ENCODE measurements at places on chromosomes 11 and 22. TPM values are rescaled to one million over a fixed set of nuclear protein-coding genes. Genes with fewer than 3 reads are reported as not detected.

DNA sequence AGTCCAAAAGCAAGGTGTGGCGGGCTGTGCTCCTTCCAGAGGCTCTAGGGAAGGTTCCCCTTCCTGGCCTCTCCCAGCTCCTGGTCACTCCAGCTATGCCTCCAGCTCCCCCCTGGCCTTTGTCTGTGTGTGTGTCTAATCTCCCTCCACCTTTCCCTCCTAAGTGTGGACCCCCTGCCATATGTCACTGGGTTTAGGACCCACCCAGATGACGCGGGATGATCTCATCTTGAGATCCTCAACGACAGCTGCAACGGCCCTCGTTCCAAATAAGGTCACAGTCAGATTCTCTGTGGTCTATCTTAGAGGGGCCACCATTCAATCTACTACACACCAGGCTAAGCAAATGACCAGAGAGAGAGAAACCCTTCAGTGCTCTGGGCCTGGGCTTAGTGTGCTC lies 107.9 kb downstream of the ARHGAP8 start:
- no peak for DNase-seq

Gene MAP6
- 1.5 TPM for total RNA-seq

GRCh38 chr22:25829237-25829636 lies 87.2 kb downstream of the MYO18B start:
- DNase-seq = no peak

DNA sequence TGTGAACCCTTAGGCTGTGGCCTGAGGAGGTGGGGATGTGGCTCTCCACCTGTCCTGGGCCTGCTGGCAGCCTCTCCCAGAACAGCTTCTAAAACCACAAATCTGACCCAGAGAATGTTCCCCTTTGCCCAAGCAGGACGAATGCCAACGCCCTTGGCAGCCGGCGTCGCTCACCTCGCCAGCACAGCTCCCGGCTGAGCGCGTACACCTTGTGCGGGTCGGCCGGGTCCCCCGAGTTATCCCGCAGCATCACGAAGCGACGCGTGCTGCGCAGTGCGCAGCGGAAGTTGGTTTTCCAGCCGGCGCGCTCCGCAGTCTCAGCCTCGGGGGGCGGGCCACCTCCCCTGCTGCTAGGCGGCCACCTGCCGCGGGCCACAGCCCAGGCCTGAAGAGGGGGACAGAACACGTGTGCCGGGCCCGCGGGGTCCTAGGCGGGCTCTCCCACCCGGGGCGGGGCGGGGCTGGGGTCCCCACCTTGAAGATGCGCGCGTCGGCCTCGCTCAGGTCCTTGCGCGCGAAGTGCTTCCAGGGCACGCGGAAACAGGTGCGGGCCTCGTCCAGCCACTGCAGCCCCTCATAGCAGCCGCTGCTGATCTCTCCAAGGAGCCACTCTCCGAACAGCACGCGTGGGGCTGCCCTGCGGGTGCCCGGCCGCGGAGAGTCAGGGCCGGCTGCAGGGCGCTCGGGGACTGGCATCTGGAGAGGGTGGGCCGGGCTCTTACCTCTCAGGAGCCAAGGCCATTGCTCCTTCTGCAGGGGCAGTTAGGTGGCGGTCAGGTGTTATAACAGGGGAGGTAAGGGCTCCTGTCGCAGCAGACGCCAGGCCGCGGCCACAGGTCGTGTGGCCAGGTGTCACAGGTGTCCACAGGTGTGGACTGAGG lies 887 bp downstream of the IRF7 start:
- no peak for DNase-seq

Gene SYT7
- total RNA-seq = 1.3 TPM

Gene ROBO4
- 605 TPM for total RNA-seq

Gene ZNF214
- 0.44 TPM for total RNA-seq

GRCh38 chr11:132992838-132993631 lies 539.3 kb downstream of the OPCML start:
- DNase-seq = no peak

- DNase-seq = no peak
Measured at GRCh38 chr11:88619656-88620385, 282.3 kb upstream of the CTSC start.

DNA sequence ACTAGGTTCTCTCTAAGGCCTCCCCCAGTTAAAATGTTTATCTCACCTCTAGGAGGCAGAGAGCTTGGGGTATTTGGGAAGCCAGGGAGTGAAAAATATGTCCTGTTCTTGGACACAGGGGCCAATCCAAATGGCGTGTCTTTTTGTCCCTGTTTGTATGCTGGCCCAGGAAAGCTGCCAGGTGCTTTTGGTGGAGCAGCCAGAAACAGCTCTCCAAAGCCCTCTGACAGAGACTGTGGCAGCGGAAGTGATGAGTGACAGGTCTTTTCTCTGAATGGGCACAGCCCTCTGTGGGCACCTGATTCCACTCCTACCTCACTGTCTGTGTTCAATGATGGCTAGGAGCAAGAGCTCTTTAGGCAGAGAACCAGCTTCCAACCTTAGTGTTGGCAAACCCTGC lies 106.4 kb upstream of the KIRREL3 start:
- no peak for DNase-seq

- DNase-seq = no peak
Measured at GRCh38 chr22:46172522-46173110, 22.3 kb downstream of the PPARA start.

- no peak for DNase-seq
Measured at GRCh38 chr11:64585150-64585549, 5.9 kb upstream of the SLC22A12 start.

DNA sequence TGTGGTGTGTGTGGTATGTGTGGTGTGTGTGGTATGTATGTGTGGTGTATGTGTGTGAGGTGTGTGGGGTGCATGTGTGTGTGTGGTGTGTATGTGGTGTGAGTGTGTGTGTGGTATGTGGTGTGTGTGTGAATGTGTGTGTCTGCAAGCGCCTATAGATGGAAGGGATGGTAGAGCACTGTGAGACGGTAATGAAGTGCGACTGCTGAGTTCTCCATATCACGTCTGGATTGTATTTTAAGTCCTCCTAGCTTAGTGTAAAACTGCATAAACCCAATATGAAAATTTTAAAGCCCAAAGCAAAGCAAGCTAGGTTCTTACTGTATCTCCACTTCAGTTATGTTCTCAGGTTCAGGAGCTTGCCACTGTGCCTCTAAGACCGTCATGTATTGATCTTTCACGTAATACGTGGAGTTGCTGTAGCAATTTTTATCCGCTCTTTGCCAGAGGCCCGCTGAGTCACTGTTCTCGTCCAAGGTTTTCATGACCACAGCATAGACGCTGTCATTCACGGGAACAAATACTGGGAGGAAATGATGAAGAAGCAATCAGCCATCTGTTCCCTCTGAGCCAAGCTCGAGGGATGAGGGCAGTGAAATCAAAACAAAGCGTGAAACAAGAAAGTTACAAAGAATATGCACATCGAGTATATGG lies 5.5 kb downstream of the PLET1 start:
- DNase-seq = peak; percentile 55

DNA sequence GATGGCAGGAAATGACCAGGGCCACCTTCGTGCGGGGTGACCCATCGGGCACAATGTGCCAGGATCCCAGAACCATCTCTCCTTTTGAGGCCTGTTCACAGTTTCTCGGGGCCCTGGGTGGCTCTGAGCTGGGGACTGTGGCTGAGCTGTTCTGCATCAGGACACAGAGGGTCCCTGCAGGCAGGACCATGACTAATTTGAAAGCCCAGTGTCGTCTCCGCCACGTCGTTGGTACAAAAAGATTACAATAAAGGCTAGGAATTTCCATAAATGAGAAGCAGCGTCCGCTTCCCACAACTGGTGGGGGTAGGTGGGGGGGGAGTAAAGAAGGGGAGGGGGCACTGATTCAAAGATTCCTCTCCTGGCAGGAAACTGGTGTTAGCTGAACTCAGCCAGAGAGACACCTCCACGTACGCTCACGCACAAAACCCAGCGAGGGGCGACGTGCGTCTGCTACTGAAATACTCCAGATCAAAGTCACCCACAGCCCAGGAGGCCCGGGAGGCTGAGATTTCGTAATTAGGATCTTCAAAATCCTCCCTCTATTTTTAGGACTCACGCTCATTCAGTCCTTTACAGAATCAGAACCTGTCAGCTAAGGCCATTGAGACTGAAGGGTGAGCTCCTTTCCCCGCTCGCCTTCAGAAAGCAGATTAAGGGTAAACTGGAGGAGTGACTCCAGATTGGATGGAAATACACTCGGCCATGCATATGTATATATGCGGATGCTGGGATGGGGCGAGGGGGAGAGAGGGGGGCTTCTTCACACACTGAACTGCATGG lies 11.0 kb downstream of the MN1 start:
- DNase-seq = no peak

- no peak for DNase-seq
Measured at GRCh38 chr22:42277988-42278776, 7.7 kb upstream of the TCF20 start.

Gene MS4A7
- not detected for total RNA-seq

Gene SPTBN2
- total RNA-seq = 47.7 TPM

Gene ANO1
- total RNA-seq = 3.0 TPM

DNA sequence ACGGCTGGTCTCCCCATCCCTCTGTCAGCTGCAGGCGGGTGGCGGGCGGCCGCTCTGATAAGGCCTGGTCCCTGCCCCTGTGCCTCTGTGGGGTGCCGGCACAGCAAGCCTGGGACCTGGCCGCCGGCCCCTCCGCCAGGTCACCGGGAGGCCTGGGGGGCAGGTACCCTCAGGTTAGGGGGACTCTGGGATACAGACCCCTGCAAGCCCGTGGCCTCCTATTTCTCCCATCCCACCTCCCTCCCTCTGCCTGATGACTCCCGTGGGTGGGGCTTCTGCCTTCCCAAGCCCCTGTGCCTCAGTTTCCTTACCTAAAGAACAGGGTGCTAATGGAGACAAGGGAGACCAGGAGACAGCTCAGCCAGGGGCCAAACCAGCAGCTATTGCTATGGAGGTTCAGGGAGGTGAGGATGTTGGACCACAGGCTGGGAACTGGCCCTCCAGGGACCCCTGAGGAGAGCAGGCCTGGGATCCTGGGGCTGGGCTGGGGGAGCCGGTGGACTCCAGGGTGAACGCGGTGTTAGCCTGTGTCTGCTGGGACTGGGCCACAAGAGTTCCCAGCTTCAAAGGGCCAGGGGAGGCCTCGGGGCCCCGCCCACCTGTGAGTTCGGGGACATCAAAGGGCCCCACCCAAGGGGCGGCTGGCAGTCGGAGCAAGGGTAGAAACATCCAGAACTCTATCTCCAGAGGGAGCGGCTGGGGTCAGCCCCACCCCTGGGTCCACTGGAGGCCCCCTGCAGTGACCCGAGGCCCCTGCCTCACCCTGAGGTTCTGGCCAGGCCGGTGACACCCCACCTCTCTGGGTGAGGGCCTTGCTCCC lies 32.0 kb upstream of the TH start:
- DNase-seq = no peak

DNA sequence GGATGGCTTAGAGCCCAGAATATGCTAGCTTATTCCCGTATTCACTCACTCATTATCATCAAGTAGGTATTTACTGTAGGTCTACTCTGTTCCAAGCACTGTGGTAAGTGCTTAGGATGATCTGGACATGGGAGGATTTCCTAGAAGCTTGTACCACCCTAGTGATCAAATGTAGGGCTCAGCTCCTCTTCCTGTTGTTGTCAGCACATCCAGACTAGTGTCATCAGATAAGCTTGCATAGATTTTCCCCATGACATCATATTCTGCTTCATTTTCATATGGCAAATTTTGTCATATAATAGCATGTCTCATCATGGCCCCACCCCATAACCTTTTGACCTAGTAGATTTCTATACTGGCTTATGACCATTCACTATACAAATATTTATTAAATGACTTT lies 19.3 kb upstream of the NUCB2 start:
- DNase-seq = no peak

- no peak for DNase-seq
Measured at GRCh38 chr11:32939046-32939445, 46.4 kb downstream of the QSER1 start.

DNA sequence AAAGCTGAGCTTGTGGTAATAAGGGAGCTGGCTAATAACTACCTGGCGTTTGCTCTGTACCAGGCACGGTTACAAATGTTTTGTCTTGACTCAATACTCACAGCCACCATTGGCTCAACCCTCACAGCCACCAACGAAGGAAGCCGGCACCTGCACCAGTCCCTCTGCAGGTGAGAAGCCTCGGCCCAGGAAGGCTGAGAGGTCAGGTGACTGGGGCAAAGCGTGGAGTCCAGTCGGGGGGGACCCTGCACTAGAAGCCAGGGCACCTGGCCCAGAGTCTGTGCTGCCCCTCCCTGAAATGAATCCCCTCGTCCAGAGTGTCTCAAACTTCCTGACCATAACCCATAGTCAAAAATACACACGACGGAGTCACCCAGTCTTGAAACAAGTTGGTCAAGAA lies 90.1 kb downstream of the PHF21B start:
- DNase-seq = no peak

Gene TCN2
- total RNA-seq = 40.1 TPM

- DNase-seq = no peak
Measured at GRCh38 chr22:21009638-21010425, 5.1 kb upstream of the P2RX6 start.

Gene NAALAD2
- total RNA-seq = 0.92 TPM

Gene FAM227A
- total RNA-seq = 1.9 TPM

Gene OR2AT4
- not detected for total RNA-seq

DNA sequence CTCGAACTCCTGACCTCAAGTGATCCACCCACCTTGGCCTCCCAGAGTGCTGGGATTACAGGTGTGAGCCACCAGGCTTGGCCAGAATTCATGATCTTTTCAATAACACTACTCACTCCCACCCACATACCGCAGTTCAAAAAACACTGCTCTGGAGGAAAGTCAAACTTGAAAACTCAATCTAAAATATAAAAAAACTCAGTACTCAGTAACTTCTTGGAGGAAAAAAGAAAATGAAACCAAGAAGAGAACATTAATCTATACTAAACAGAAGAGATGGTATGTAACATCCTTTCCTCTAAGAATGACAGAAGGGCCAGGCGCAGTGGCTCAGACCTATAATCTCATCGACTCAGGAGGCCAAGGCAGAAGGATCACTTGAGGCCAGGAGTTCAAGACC lies 58.3 kb downstream of the MRTFA start:
- no peak for DNase-seq

DNA sequence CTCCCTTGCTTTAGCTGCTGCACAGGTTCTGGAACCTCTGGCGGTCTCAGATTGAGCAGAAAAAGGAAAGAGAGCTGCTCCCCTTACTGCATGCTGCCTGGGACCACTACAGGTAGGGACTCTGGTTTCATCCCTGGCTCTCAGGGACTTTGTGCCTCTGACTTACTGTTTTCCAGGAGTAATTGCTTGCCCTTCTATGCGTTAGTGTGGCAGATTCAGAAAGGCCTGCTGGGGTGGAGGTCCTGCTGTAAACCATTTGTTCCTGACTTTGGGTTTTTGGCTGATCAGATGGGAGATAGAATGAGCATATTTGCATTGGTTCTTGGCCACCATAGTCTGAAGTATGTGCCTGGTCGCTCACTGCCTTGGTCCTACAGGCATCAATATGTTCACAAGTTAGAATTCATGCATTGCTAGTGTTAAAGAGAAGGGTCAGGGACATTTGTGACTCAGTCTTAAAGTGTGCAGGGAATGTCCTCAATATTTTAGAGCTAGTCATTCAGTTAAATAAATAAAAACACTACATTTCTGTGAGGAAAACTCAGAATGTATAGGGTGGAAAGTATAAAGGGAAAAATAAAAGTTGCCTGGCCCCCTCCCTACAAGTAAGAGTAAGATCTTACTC lies 78.0 kb downstream of the PISD start:
- DNase-seq = no peak

- DNase-seq = no peak
Measured at GRCh38 chr11:110455718-110456117, 26.0 kb downstream of the FDX1 start.

Gene RAB38
- total RNA-seq = 2.7 TPM
